Activated CD8-positive, alpha-beta memory T cell treated with anti-CD3 and anti-CD28 coated beads for 1 hour (primary cell): ENCODE measurements at places on chromosomes 13 and 19.

GRCh38 chr13:64845110-64845509 lies 2385.0 kb downstream of the PCDH9 start:
- no peak for DNase-seq

- no peak for DNase-seq
Observed at GRCh38 chr19:44551850-44552249, 22.4 kb upstream of the CEACAM20 start.

GRCh38 chr19:17647071-17648020 lies 40.8 kb downstream of the UNC13A start:
- DNase-seq: no peak

GRCh38 chr13:20505405-20506366 lies 20.0 kb downstream of the CRYL1 start:
- DNase-seq: no peak

GRCh38 chr13:108283110-108283509 lies 13.6 kb downstream of the TNFSF13B start:
- DNase-seq: no peak

DNA sequence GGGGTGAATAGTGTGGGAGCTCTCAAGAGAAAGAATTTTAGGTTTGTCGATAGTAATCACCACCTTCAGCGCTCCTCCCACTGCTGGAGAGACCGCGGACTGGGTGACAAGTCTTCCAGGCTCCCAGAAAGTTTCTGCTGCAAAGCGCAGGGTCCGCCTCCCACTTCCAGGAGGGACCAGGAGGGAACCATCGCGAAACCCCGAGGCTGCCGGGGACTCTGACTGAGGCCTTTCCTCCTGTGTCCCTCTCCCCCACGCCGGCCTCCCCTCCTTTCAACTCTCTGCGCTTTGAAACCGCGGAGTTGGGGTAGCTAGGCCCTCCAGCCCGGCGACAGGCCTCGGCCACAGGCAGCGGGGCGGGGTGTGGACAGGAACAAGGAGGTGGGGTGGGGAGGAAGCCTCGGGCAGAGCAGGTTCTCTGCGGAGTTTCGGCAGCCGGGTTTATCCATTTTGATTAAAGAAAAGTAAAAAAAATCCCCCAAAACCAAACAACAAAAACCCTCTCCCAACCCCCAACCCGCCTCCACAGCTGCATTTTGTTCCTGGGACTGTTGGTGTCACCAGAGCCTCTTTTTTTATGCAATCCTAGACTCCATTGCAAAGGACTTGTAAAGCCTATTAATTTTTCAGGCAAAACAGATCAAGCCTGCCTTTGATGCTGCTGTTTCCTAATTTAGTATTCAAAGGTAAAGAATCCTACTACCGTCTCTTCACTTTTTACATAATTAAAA lies 157.2 kb downstream of the TM9SF2 start:
- no peak for DNase-seq

DNA sequence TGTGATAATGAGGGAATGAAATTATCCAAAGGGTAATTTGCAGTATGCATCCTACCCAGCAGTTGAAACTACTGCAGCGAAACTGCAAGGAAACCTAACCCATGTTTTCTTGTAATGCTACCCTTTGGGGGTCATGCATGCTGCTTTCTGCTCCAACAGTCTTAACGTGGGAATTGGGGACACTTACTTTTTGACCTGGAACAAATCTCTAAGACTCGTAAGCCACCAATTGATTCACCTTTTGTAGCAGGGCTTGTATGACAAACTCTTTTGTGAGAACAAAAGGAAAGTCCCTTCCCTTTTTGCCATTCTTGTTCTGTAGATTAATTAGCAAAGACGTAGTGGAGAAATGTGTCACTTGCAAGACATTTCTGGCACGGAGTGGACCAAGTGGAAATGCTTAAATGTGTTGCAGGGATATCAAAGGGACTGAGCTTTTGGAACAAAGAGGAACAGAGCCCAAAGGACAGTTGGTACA lies 27.4 kb downstream of the LRCH1 start:
- no peak for DNase-seq

DNA sequence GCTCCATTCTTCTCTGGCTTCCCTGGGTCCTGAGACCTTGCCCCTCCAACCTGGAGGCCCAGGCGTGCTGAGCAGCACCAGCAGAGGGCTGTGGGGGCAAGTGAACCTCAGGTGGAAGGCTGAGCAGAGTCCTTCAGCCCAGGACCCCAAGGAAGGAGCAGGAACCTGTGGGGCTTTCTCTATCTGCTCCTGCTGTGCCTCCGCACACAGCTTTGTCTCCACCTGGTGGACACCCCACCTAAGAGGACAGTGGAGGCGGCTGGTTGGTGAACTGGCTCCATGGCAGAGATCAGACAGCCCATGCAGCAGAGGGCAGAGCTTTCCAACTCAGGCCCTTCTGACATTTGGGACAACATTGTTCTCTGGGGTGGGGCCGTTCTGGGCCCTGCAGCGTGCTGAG lies 19.7 kb downstream of the ZFR2 start:
- DNase-seq: peak; percentile 21

DNA sequence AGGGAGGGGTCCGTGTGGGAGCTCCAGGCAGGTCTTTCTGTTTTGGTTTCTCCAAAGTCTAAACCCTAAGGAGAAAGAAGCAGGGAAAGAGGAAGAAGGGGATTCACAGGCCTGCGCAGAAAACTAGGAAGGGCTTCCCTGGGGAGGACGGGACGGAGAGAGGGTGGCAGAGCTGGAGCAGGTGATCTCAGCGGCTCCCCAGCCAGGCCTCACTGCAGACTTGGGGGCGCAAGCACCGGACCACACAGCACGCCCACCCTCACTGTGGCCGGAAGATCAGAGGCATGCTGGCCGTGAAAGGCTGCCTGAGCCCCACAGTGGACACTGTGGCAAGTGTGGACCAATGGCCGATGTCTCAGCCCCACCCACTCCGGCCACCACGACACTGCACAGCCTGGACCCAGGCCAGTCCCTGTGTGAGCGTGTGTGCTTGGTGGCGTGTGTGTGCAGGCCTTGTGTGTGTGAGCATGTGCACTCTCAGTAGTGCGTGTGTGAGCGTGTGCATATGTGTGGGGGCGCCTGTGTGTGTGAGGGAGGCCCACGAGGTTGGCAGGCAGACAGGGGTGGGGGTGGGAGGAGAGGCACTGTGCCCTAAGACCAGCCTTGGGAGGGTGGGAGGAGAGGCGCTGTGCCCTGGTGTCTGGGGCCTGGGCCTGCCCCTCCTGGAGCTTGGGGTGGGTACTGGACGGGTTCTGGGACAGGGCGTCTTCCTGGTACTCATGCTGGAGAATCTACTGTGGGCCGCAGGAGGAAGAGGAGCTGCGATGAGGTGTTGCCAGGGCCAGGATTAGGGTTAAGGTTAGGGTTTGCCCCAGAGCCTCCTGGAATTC lies 15.4 kb upstream of the TMEM255B start:
- no peak for DNase-seq

- DNase-seq: no peak
Observed at GRCh38 chr13:74625541-74625940, 491.3 kb upstream of the KLF12 start.

GRCh38 chr13:40622761-40623160 lies 43.7 kb downstream of the FOXO1 start:
- no peak for DNase-seq

- no peak for DNase-seq
Observed at GRCh38 chr13:46600943-46601311, 48.0 kb downstream of the LRCH1 start.

DNA sequence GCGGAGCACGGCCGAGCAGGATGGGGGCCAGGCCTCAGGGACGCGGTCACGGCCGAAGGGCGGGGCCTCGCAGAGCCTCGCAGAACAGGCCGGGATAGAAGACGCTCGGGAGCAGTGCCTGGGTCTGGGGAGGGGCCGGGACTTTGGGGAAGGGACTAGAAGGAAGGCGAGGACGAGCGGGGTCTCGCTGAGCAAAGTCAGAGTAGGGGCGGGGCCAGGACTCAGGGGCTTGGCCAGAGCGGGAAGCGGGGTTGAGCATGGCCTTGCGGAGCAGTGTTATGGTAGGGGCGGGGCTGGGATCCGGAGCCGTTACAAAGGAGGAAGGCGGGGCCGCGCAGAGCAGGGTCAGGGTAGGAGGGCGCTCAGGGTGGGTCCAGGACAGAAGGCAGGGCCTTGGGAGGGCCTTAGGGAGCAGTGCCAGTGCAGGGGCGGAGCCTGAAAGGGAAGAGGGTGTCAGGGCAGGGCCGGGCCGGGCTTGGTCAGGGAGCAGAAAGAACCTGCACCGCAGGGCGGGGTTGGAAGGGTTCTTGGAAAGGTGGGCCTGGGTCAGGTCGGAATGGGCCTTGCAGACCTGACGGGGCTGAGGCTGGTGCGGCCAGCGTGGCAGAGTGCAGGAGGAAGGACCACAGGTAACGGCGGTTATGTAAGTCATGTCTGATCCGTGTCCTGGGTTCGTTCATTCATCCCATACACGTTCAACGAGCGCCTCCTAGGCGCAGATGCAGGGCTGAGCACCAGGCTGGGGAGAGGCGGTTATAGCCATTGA lies 533 bp upstream of the ATP8B3 start:
- DNase-seq: peak; percentile 49

- no peak for DNase-seq
Observed at GRCh38 chr13:33218426-33218825, 67.1 kb downstream of the STARD13 start.

DNA sequence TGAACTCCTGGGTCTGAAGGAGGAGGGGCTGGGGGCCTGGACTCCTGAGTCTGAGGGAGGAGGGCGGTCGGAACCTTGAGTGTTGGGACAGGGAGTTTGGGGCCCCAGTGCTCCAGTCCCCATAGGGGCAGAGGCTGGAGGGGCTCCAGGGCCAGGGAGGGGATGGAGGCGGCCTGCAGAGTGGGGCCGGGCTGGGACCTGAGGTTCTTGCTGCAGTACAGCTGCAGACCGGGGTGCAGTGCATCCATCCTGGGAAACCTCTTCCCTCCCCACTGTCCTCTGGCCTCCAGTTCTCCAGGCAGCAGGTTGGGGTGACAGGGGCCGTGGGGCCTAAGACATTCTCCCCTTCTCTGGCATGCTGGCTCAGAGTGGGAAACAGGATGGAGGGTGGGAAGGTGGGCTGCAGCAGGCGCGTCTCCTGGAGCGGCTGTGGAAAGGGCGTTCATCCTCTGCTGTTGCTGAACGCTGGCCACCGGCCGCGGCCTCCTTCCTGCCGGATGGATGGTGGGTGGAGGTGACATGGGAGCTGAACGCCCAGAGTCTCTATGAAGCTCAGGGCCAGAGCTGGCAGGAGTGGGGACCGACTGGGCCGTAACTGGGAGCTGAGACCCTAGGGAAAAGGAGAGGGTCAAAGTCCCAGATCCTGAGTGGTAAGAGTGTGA lies 1.6 kb downstream of the BRSK1 start:
- DNase-seq: no peak

GRCh38 chr19:29104605-29105241 lies 108.2 kb downstream of the UQCRFS1 start:
- no peak for DNase-seq

- DNase-seq: no peak
Observed at GRCh38 chr19:17095141-17095919, 19.8 kb downstream of the MYO9B start.

DNA sequence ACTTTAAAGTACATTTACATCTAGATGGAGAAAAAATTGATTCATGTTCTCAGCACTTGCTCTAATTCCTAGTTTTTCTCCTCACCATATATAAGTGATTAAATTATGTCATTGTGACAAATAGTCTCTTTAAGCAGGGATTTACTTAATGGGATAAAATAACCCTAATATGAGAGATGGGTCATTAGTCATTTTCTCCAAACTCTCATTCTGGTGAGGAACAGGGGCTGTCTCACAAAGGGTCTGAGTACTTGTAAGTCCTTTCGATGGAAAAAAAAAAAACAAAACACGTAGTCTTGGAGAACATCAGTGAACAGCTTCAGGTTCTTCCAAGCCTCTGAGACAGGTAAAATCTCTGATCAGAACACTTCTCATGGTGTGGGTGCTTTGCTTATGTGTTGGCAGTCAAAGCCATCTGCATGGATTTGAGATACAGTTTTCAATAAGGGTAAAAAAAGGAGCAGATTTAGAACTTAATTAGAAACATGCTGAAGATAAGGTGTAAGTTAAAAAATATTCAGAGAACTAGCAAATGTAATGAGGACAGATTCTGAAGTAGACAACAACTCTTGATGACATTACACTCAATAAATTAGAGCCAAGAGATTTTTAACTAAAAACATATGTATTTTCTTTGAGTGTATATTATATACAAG lies 1668.9 kb upstream of the MIR17HG start:
- no peak for DNase-seq

GRCh38 chr13:29324601-29325000 lies 270.9 kb downstream of the SLC7A1 start:
- no peak for DNase-seq

DNA sequence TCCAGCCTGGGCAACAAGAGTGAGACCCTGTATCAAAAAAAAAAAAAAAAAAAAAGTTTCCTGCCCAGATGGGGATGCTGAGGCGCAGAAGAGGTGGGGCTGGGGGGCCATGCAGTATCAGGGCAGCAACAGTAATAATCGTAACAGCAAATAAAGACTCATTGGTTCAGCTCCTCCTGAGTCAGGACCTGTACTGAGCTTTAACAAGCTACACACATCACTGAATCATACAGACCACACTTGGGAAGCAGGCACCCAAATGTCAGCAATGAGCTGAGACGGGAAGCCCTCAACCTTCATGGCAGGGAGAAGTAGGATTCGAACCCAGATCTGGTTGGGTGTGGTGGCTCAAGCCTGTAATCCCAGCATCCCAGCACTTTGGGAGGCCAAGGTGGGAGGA lies 10.6 kb upstream of the DPF1 start:
- no peak for DNase-seq

GRCh38 chr13:44802491-44802890 lies 186.8 kb downstream of the NUFIP1 start:
- DNase-seq: no peak

DNA sequence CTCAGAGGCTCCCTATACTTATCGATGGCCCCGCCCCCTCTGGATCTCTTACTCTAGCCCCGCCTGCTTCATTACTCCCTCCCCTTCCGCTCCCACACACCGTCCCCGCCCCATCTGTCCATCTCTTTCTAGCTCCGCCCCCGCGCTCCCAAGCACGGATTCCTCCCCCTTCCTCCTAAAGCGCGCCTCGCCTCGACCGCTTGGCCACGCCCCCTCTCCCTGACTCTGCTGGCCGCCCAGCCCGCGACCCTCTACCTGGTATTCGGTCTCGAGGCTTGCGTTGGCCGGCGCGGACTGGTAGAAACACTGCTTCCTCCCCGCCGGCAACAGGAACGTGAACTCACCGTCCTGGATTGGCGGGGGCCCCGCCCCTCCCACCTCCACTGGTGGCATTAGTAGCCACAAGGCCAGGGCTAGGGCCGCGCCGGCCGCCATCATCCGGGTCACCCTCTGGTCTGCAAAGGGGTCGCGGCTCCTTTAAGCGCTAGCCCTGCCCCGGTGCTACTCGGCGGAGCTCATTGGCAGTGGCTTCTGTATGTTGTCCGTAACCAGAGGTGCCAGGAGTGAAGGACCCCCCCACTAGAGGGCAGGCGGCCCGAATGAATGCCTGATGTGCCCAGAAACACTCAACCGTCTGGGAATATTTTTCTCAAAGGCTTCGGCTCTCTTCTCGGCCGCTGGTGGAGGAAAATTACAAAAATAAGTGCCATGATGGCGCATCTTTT lies at the start of gene TMED1:
Gene TMED1 (minus strand): TSS at position 459 of the 725 bp plus-strand sequence. CDS start 21 bp downstream, at position 438.
- peak; percentile 94 for DNase-seq

DNA sequence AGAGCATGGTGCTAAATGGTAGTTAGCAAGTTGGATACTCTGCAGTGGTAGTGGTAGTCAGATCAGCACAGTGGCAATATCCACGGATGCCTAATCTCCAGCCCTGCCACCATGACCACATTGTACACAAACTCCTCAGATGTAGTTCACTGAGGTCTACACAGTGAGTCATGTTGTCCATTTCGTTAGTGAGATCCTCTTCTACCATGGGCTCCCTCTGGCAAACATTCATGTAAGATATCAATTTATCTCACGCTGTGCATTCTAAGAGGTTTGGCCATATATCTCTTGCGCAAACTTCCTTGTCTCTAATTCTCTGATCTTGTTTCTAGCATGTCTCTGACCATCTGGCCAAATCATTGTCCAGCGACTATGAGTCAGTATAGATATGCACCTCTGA lies 58.2 kb downstream of the POLR1D start:
- no peak for DNase-seq
